ENCODE measurements at places on chromosomes 5 and 9.

DNA sequence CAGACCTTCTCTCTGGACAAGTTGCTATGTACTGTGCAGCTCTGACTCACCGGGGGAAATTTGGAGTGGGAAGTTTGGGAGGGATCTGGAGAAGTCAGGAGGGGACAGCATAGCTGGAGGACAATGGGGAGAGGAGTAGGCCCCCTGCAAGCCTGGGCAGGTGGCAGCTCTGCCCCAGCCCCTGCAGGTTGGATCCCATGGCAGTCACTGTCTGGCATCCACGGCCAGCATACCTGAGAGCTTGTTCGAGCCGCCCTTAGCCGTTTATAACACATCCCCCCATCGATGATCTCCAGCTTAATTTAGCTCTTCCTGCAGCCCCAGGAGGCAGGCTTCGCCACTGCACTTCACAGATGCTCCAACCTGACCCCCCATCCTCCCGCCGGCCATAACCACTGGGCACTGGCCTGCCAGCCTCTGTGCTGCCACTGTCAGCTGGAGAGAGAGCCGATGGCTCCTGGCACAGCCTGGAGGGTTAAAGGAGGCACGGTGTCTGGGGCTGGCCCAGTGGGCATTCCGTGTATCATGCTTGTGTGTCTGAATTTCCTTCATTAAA, 57.7 kb upstream of the RNU6ATAC start:
- DNase-seq: no peak

DNA sequence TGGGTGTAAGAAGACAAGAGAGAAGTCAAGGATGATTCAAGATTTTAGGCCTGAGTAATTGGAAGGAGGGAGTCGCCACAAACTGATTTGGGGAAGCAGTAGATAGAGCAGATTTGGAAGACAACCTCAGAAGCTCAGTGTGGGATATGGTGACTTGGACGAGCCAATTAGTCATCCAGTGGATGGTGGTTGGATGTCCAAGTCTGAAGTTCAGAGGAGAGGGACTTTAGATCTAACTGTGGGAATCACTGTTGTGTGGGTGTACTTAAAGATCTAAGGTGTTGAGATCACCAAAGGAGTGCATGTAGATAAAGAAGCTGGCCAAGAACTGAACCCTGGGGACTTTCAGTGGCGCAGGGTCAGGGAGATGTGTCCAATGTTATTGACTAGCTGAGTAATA, 2.2 kb downstream of the IDNK start:
- DNase-seq: no peak

- no peak for DNase-seq
These were observed 2.8 kb downstream of the AIF1L start for GRCh38 chr9:131099102-131099606.

DNA sequence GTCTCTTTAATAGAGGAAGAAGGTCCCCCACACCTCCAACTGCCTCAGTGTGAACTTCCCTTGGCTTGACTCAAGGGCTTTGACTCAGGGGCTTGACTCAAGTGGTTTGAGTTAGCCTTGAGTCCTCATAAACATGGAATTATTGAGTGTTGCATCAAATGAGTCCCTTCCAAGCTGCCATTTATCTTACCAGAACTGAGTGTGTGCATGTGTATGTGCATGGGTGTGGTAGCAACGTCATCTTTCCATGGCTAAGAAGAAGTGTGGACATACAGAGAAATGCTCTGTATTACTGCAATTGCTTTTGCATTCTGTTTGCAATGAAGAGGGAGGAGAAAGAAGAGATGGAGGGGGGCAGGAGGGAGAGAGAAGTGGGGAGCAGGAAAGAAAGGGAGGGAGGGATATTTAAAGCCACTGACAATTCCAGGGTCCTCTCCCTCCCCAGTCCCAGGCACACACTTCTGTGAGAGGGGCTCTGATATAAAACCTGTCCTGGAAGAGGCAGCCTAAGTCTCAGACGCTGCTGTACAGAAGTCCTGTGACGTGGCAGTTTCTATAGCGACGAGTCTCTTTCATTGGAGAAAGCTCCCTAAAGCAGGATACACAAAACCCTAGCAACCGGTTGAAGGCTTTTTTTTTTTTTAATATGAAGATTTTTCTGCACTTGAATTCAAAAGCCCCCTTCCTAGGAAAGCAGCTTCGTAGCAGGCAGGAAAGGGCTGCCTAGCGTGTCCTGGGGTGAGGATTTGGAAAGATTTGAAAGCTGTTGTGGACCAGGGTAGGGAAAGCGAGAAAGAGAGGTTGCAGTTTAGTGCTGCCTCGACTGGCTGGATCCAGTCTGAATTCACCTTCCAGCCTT, 93.3 kb upstream of the MAP1B start:
- DNase-seq: peak; percentile 71

DNA sequence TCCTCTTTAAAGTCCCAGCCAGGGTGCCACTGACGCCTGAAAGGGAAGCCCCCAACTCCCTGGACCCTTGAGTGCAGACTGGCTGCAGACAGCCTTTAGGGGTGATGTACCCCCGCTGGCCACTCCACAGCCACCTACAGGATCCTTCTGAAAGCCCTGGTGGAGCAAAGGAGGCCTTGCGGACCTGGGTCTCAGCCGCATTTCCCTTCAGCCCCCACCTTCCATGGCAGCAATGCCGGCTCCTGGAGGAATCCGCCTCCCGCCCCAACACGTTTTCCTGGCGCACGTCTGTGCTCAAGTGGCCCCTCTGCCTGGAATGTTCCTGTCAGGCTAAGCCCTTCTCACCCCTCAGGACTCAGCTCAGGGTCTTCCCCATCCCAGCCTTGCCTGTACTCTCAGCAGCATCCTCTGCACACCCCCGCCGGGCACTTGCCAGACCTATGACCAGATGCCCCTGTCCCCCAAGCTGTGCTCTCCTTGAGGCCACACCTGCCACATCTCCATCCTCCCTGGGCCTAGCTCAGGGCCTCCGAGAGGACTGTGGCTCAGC, 134.1 kb upstream of the RAPGEF1 start:
- DNase-seq: no peak

GRCh38 chr5:123807177-123807945, 295.4 kb downstream of the CSNK1G3 start:
- DNase-seq: no peak

DNA sequence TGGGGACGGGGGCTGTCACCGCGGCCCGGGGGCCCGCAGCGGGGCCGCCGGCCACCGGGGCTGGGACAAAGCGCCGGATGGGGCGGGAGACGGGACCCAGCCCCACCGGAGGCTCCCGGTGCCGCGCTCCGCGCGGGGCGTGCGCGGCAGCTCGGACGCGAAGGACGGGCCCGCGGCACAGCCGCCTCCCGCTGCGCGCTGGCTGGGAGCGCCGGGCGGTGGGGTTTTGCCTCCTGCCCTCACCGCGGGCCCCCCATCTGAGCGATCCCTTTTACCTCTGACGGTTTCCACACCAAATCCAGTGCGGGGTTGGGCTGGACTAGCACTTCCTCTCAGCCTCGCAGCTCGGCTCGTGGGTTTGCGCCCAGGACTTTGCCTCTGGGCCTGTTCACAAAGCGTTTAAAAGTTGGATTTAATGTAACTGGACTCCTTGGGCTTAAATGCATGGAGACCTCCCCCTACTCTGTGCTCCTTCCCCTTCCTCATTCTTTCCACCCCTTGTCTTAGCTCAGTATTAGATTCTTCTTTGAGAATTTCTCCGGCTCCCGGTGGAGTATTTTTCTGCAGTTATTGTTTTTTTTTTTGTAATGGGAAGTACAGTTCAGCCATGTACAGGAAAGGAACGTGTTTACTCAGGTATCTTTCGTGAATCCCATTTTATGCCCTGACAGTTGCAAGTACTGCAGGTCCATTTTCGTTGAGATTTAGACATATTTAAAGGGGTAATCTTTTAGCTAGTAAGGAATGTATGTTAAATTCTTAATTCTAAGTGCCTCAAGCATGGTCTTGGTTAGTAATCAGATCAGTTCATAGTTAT, 691 bp downstream of the FCHO2 start:
- peak; percentile 62 for DNase-seq

DNA sequence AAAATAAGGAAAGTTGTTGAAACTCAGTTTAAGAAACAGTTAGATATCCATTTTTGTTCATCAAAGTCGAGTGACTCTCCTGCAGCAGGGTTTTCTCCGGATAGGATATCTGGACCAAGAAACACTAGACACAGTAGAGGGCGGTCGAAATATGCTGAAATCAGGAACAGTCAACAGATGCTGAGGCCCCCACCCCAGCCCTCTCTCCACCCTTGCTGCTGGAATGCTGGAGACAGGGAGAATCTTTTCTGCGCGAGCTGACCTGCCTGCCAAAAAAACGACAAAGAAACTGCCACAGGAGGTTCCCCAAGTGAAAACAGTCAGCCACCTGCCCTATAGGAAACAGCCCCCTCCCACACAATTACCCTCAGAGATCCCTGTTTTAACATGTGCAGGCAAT, 4.3 kb upstream of the IL13 start:
- no peak for DNase-seq

DNA sequence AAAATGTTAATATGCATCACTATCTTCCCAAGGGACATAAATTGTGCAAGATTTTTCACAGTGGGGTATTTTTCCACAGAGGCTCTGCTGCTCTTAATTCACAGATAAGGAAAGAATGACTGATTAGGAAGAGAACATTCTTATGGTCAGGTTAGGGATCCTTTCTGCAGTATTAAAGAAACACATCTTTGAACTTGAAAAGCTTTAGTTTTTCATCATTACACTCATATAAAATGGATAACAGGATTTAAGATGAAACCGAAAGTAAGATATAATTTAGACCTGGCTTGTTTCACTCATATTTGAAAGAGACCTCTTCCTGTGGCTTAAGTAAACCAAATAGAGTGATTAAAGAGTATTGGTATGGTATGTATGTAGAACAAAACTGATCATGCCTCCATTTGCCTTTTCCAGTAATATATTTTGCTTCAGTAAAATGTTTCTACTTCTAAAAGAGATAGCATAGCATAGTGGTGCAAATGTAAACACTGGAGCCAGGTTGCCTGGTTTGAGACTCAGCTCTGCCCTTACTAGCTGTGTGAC, 160.0 kb downstream of the PRR16 start:
- DNase-seq: peak; percentile 65

DNA sequence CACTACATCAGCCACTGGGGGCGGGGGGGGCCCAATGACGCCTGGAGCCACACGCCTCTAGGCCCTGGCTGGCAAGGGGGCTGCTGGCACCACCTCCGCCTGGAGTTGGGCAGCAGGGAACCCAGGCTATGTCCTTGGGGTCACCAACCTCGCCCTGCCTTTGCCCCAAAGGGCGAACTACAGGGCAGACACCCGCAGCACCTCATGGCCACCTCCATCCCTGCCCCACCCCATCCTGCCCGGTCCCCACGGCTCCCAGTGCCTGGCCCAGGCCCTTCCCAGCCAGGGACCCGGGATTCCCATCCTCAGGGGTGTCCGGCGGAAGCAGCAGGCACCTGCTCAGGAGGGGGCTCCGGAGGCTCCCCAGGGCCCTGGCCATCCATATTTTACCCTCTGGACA, 37.0 kb downstream of the NACC2 start:
- DNase-seq: no peak

Measured in astrocyte (in vitro differentiated cells and primary cell).